ENCODE measurements at places on chromosomes 7 and 10.

- DNase-seq = no peak
These were observed 26.5 kb downstream of the HDAC9 start for GRCh38 chr7:18521945-18522566.

GRCh38 chr7:28686418-28686800 is 271.7 kb downstream of the TRIL start:
- peak; percentile 53 for DNase-seq

- no peak for DNase-seq
These were observed 346.7 kb downstream of the NRG3 start for GRCh38 chr10:82221601-82222149.

DNA sequence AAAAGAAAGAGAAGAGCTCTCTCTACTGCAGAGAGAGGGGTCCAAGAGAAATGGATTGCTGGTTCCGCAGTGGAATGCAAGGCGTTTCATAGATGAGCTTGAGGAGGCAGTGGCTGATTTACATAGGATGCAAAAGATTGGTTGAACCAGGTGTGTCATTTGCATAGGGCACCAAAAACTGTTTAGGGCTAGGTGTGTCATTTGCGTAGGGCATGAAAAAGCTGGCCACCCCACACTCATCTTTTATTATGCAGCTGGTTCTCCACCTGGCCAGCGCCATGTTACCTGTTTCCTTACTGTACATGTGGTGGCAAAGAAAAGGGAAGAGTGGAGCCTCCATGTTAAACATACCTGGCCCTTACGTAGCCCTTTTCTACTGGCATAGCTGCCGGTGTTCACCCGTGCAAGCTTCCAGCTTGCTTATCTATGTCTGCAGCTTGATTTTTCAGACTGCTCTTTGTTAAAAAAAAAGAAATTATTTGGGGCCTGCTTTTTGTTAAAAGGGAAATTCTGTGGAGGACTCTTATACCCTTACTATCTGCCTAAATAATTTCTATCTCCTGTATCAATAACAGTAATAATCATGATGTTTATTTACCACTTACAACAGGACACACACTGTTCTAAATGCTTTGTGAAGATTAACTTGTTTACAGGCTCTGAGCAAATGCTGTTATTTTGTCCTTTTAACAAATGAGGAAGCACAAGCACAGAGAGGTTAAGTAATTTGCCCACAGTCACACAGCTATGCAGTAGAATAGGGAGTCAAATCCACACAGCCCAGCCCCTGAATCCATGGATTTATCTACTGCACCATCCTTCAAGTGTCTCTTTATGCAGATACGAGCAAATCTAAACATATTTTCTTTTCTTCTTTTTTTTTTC is 33.3 kb downstream of the CASP7 start:
- DNase-seq = no peak

DNA sequence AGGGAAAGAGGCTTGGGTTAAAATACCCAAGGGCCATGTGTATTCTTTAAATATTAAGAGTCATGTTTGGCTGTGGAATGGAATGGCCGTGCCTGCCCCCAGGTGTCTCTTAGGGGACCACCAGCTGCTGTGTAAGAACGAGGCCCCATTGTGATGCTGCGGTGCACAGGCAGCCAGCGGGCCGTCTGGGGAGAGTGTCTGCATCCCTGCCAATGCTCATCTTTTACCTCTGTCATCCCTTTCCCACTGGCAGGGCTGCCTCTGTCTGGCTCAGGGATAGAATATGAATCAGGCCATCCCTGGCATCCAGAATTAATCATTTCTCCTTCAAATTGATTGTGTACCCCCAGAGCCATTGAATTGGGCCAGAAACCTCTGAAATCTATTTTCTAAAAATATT is 137.8 kb upstream of the GALNT17 start:
- DNase-seq = no peak

GRCh38 chr7:132508724-132509353 is 67.4 kb downstream of the PLXNA4 start:
- DNase-seq = no peak

- DNase-seq = no peak
These were observed 5.3 kb upstream of the HILPDA start for GRCh38 chr7:128450409-128450808.

- no peak for DNase-seq
These were observed 109.0 kb downstream of the ST7 start for GRCh38 chr7:117062300-117062699.

DNA sequence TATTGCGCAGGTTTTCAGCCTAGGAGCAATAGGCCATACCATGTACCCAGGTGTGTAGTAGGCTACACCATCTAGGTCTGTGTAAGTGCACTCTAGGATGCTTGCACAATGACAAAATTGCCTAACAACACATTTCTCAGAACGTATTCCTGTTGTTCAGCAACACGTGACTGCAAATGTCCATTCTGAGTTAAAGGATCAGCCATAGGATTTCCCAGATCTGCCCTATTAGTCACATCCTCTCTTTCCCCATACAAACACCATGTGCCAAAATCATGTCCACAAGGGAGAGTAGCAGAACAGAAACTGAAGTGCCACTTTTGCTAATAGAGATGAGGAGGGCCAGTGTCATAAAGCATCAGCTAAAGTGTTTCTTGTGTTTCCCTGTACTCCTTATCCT is 42.6 kb upstream of the AMPH start:
- DNase-seq = peak; percentile 79

DNA sequence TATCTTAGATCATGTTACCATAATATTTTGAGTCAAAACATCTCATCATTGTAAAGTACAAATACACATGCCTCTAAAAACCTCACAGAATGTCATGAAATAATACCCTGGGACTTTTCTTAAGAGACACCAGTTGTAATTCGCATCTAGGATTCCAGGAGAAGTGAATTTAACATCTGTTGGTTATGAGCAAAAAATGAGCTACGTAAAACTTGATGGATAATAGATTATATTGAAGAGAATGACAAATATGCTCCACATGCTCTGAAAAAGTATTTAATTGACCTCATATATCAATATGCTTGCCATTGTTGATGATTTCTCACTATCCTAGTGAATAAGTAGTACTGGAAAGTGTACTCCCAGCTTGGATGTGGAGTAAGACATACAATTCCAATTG is 227.0 kb downstream of the BBS9 start:
- DNase-seq = no peak

- DNase-seq = no peak
These were observed 3.6 kb downstream of the TEX47 start for GRCh38 chr7:88791891-88792290.

DNA sequence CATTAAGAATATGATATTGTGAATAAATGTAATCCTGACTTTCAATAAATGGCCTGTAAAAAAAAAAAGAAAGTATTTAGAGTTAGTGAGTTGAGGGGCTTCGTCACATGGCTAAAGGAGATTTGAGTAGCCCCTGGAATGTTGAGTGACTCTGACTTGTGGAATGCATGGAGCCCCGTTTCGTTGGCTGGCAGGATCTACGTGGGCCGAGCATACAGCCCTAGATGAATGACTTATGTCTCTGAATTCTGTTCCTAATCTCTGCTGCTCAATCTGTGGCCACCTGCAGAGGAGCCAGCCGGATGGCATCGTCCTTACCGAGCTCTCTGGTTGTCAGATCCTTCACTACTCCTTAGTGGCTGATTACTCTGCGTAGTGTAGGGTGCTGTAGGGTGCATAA is 155.7 kb downstream of the MGMT start:
- no peak for DNase-seq

- peak; percentile 96 for DNase-seq
These were observed 123.9 kb upstream of the ZMIZ1 start for GRCh38 chr10:78944723-78945312.

DNA sequence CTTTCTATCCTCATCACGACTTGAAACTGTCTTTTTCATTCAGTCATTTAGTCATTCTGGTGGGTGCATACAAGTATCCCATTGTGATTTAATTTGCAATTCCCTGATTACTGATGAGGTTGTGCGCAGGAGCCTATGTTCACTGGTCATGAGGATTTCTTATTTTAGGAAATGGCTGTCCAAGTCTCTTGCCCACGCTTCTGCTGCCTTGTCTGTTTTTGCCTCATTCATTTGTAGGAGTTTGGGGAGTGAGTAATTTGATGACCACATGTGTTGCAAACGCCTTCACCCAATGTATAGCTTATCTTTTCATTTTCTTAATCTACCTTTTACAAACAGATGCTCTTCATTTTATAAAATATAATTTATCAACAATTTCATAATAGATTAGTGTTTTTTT is 127.3 kb downstream of the ARHGAP22 start:
- DNase-seq = no peak

GRCh38 chr7:65812281-65812680 is 60.6 kb upstream of the VKORC1L1 start:
- DNase-seq = no peak

DNA sequence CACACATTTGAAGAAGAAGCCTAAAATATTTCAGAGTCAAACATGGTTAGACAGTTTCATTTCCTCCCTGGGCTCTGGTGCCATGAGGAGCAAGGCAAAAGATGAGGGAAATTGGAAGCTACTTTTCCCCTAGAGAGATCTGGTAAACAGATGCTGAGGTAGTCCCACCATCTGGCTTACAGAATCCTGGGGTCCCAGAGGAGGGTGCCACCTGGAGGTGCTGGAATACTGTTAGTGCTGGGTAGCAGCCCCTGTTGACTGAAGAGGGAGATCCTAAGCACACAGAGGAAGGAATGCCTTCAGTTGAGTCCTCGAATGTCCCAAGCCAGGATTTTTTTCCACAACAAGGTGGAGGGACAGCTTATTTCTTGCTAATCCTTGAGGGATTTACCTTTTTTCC is 160.1 kb downstream of the FZD1 start:
- no peak for DNase-seq

GRCh38 chr10:31650010-31650409 is 278.6 kb downstream of the ARHGAP12 start:
- peak; percentile 93 for DNase-seq
